ENCODE measurements at places on chromosomes 2 and 18. TPM values are rescaled to one million over a fixed set of nuclear protein-coding genes. Genes with fewer than 3 reads are reported as not detected.

GRCh38 chr2:202072226-202072625 is 829 bp upstream of the KIAA2012 start:
- DNase-seq: no peak
- peaks cover 7% of the 10 kb centered on the region for H3K4me1 ChIP-seq
- no peak overlapping the region for H3K27ac ChIP-seq
- H3K4me3 ChIP-seq: no peak overlapping the region
- no peaks in the 10 kb centered on the region for H3K36me3 ChIP-seq
- H3K27me3 ChIP-seq: no peaks in the 10 kb centered on the region

- no peaks in the 10 kb centered on the region for H3K4me1 ChIP-seq
- no peaks in the 10 kb centered on the region for H3K27me3 ChIP-seq
- no peak for DNase-seq
- H3K27ac ChIP-seq: no peak overlapping the region
- H3K36me3 ChIP-seq: no peaks in the 10 kb centered on the region
- no peak overlapping the region for H3K4me3 ChIP-seq
These were observed 512.8 kb upstream of the SLC8A1 start for GRCh38 chr2:40964509-40965250.

GRCh38 chr2:84946204-84947009 is 24.6 kb upstream of the KCMF1 start:
- no peak for DNase-seq
- no peaks in the 10 kb centered on the region for H3K4me1 ChIP-seq
- no peak overlapping the region for H3K27ac ChIP-seq
- H3K27me3 ChIP-seq: no peaks in the 10 kb centered on the region
- no peak overlapping the region for H3K4me3 ChIP-seq

GRCh38 chr18:21513292-21513691 is 87.2 kb downstream of the ESCO1 start:
- H3K36me3 ChIP-seq: no peaks in the 10 kb centered on the region
- no peak overlapping the region for H3K4me3 ChIP-seq
- DNase-seq: no peak
- H3K27ac ChIP-seq: no peak overlapping the region
- no peaks in the 10 kb centered on the region for H3K27me3 ChIP-seq

- H3K4me3 ChIP-seq: no peak overlapping the region
- no peak for DNase-seq
- H3K4me1 ChIP-seq: no peaks in the 10 kb centered on the region
- H3K27ac ChIP-seq: no peak overlapping the region
These were observed 1233.0 kb upstream of the NRXN1 start for GRCh38 chr2:52264911-52265310.

The RAB31 gene
- 8.0 TPM for total RNA-seq

The TUBA3E gene
- total RNA-seq: not detected

GRCh38 chr2:240564561-240565332 is 3.5 kb upstream of the RNPEPL1 start:
- DNase-seq: no peak
- no peaks in the 10 kb centered on the region for H3K36me3 ChIP-seq
- no peak overlapping the region for H3K4me3 ChIP-seq

DNA sequence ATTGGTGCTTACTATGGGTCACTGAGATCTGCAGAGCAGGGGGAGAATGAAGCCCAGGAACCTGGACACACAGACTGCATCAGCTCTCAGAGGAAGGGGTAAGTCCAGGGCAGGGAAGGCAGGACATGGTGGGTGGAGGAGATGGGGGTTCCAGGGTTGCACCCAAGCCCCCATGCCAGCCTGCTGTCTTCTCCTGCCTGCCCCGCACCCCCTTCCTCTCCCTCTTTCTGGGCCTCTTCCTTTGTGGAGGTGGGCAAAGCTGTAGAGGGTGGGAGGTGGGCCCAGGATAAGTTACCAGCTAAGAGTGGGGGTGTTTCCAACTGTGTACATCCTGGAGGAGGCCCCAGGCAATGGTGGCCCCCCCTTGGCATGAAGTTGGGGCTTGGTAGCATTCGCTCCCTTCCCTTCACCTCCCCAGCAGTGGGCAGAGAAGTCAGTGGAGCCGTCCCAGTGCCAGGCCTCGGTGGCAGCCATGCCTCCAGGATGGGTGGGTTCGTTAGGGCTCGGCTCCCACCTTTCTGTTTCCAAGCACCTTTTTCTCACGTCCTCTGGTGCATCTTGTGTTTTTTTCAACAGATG is 132.2 kb downstream of the CLIP4 start:
- no peaks in the 10 kb centered on the region for H3K36me3 ChIP-seq
- no peaks in the 10 kb centered on the region for H3K27me3 ChIP-seq
- no peak for DNase-seq
- no peaks in the 10 kb centered on the region for H3K4me1 ChIP-seq

DNA sequence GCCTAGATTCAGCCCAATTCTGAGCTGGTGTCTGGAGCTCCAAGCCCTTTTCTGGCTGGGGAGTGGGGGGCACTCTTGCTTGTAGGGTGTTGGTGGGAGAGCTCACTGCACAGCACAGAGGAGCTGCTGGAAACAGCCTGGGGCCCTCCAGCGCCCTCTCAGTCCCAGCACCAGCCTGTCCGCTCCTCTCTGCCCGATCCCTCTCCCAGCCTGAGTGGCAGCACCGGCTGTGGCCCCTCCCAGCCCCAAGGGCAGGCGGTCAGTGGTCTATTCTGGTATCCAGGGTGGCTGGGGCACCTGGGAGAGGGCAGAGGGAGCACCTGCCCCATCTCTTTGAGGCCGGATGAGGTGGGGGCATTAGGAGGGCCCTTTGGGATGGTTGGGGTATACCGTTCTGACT is 13.2 kb upstream of the DES start:
- H3K27me3 ChIP-seq: no peaks in the 10 kb centered on the region
- no peaks in the 10 kb centered on the region for H3K36me3 ChIP-seq
- no peak overlapping the region for H3K4me3 ChIP-seq
- no peak for DNase-seq
- no peaks in the 10 kb centered on the region for H3K4me1 ChIP-seq
- H3K27ac ChIP-seq: no peak overlapping the region

- no peak overlapping the region for H3K4me3 ChIP-seq
- no peak overlapping the region for H3K27ac ChIP-seq
- H3K4me1 ChIP-seq: no peaks in the 10 kb centered on the region
- no peaks in the 10 kb centered on the region for H3K36me3 ChIP-seq
- H3K27me3 ChIP-seq: peaks cover 2% of the 10 kb centered on the region
These were observed 8.3 kb downstream of the EFR3B start for GRCh38 chr2:25050128-25050527.

DNA sequence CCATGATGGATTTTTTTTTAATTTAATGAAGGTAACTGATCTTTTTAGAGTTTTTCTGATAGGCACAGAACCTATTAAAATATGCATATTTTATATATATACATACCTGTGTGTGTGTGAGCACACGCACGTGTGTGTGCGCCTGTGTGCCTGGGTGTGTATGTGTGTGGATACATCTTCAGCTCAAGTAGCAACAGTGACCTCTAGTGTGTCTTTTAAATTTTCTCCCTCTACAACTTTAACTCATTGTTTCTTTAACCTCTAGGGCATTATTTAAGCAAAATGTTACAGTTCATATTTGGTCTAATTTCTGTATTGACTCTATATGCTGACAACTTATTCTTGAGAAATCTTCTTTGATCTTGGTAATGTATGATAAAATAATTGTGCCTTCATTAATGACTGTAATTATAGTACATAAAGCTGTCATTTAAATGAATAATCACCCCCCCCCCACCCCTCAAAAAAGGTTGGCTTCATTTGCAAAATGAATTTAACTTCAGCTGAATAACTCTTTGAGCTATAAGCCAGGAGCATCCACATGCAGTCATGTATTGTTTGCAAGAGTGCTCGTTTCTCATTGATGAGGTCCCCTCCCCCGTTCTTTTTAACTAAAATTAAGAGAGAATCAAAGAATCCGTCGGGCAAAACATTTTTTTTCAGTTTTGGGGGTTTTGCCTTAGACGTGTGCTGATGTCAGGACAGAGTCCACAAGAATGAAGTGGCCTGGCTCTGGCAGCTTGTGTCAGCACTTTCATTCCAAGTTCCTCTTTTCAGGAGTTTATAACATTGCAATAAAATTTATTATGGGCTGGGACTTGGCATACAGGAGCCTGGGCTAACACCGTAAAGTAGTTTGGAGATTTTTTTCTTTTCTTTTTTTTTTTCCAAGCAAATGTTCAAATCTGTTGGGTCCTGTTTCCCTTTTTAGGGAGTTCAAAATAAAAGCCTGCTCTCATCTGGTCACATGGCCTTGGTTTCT is 80.0 kb downstream of the ETAA1 start:
- no peak overlapping the region for H3K27ac ChIP-seq
- no peak overlapping the region for H3K4me3 ChIP-seq
- no peaks in the 10 kb centered on the region for H3K27me3 ChIP-seq
- no peaks in the 10 kb centered on the region for H3K36me3 ChIP-seq
- H3K4me1 ChIP-seq: no peaks in the 10 kb centered on the region

DNA sequence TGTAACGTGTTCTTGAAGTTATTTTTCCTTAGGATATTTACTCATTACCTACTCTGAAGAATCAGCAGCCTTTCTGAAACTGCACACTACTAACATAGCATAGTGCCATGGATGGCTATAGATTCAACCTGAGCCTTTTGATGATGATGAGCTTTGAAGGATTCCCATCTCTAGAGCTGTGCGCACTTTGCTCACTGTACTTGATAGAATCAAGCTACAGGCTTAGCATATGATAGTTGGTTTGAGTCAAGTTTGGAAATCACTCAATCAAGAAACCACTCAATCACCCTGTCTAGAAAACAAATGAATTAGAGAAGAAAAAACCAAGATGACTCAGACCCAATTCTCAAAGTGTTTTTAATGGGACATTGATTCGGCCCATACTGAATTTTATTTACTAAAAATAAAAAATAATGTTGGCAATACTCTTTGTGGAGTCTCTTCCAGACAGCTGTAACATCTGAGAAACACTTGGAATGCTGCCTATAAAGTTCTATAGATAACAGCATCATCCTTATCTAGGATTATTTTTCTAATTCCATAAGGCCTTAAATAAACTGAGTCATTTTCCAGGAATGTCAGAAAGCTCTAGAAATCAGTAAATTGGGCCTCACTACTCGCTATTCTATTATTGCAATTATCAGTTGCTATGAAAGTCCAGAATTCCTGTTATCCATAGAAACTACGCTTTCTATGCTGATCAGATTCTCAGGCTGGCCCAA is 259.0 kb upstream of the ERBB4 start:
- H3K27me3 ChIP-seq: no peaks in the 10 kb centered on the region
- no peaks in the 10 kb centered on the region for H3K4me1 ChIP-seq
- no peak overlapping the region for H3K4me3 ChIP-seq
- no peak for DNase-seq
- no peaks in the 10 kb centered on the region for H3K36me3 ChIP-seq
- H3K27ac ChIP-seq: no peak overlapping the region

The XRCC5 gene
- total RNA-seq: 74.7 TPM

- no peak for DNase-seq
- H3K27me3 ChIP-seq: no peaks in the 10 kb centered on the region
- H3K4me1 ChIP-seq: no peaks in the 10 kb centered on the region
- H3K27ac ChIP-seq: no peak overlapping the region
- no peak overlapping the region for H3K4me3 ChIP-seq
- no peaks in the 10 kb centered on the region for H3K36me3 ChIP-seq
These were observed 249.2 kb upstream of the FIGN start for GRCh38 chr2:163984986-163985385.

The EFHD1 gene
- 4.4 TPM for total RNA-seq

DNA sequence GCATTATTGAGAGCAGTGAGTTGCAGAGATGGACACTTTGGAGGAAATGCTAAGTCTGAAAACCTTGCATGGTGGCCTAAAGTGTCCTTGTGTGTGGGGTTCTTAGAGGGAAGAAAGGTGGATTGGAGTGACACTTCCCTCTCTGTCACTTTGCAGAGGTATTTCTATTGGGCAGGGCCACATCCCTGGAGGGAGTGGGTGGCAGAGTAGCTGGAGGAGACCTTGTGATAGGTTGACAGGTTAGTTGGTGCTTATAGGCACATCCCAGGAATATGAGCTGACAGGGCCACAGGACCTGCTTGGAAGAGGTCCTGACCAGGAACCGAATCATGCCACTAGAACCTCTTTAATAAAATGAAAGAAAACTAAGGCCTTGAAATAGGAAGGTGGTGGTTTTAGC is 972 bp upstream of the IGFBP5 start:
- no peaks in the 10 kb centered on the region for H3K27me3 ChIP-seq
- no peaks in the 10 kb centered on the region for H3K36me3 ChIP-seq
- no peak for DNase-seq

DNA sequence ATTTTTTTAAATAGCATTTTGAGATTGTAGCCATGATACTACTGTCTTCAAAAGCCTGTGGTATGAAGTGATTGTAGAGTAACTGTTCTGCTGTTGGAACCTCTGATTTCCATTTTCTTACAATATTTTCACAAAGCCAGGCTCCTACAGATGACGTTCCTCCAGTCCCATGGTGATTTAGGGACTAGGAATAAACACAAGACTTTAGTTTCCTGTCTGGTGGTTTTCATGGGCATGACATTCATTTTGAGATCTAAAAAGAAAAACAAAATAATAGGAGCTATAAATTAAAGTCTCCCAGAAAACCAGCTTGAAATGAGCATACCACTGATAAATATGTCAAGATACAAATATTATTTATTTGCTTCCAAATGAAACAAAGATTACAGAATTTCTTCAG is 1223.5 kb upstream of the CELF4 start:
- H3K27me3 ChIP-seq: no peaks in the 10 kb centered on the region
- DNase-seq: no peak
- H3K36me3 ChIP-seq: no peaks in the 10 kb centered on the region
- no peaks in the 10 kb centered on the region for H3K4me1 ChIP-seq

DNA sequence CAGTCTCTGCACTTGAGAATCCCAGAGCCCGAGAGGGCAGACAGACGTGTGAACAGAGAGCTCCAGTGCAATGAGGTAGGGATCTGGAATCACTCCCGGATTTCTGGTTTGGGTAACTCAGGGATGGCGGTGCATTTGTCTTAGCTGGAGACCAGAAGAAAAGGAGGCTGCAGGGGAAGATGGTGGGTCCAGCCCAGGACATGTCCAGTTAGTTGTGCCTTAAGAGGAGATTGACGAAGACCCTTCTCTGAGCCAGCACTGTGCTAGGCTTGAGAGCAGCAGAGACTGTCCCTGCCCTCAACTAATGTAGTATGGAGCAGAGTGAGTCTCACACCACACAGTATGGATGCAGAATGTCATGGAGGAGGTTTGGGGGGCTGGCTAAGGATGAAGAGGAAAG is 150.6 kb upstream of the COPS8 start:
- no peaks in the 10 kb centered on the region for H3K4me1 ChIP-seq
- H3K4me3 ChIP-seq: no peak overlapping the region
- no peak for DNase-seq
- no peaks in the 10 kb centered on the region for H3K27me3 ChIP-seq
- no peaks in the 10 kb centered on the region for H3K36me3 ChIP-seq
- no peak overlapping the region for H3K27ac ChIP-seq

The BOLL gene
- not detected for total RNA-seq

DNA sequence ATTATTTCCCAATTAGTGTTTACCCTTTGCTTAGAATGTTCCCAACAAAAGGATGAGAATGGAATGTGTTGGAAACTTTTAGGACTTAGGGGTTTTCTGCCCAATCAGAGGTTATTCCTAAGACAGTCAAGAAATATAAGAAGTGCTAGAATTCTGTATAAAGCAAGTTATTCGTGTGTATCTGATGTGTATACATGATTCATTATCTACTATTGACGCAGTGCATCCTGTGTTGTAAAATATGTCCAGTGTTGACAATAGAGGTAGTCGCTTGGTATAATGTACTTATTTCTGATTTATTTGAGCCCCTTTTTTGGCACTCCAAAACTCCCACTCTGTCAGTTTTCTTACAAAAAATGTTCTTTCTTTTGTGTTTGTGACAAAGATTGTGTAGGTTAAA is 881 bp downstream of the PIKFYVE start:
- no peaks in the 10 kb centered on the region for H3K27me3 ChIP-seq
- no peak overlapping the region for H3K4me3 ChIP-seq
- no peak for DNase-seq
- H3K4me1 ChIP-seq: peaks cover 25% of the 10 kb centered on the region
- H3K36me3 ChIP-seq: no peaks in the 10 kb centered on the region

The SNORC gene
- not detected for total RNA-seq

GRCh38 chr2:234293973-234294372 is 202.9 kb downstream of the ARL4C start:
- H3K27me3 ChIP-seq: no peaks in the 10 kb centered on the region
- DNase-seq: no peak
- H3K4me1 ChIP-seq: peaks cover 14% of the 10 kb centered on the region
